SHP77 (cell line): ENCODE measurements at places on chromosomes 13 and 19.

DNA sequence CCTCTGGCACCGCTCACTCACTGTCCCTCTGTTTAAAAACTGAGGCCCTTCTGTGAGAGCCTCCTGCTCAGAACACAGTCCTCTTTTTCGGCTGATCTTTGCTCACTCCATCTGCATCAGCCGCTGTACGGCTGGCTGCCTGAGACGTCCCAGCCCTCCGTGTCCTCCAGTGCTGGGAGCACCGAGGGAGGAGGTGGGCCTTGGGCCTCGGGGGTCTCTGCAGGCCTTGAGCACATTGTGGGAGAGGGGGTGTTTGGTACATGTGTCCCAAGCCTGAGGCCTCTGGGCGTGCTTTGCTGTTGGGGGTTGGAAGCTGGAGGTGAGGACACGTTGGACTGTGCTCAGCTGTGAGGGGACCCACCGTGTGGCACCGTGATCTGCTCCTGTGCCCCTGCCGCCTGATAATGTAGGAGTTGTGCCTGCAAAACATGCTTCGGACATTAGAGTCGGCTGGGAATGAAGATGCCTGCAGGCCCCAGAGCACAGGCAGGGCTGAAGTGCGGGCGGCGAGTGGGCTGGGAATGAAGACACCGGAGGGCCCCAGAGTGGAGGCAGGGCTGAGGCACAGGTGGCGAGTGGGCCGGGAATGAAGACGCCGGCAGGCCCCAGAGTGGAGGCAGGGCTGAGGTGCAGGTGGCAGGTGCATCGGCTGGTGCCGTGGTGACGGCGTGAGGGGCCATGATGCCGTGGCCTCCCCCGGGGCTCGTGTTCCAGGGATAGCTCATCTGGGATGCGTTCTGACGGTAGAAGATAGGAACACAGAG, 30.6 kb downstream of the MCF2L start:
- no peak for DNase-seq

- no peak for DNase-seq
These were observed 51.3 kb downstream of the CDADC1 start for GRCh38 chr13:49298903-49299605.

DNA sequence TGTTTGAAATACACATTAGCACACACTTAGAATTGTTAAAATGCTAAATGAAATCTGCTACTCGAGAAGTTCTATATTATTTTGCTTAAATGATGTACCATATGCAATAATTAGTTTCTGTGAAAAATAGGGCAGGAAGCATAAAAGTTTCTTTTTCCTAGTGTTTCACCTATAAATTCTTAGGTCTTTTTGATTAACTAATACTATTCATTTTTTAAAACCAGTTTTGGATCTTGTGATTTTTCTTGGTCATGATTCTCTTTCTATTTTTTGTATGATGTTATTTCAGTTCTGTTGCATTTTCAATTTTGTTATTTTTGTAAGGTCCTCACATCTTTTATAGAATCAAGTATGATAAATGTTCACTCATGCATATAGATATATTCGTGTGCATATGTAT, 66.1 kb downstream of the URI1 start:
- no peak for DNase-seq

DNA sequence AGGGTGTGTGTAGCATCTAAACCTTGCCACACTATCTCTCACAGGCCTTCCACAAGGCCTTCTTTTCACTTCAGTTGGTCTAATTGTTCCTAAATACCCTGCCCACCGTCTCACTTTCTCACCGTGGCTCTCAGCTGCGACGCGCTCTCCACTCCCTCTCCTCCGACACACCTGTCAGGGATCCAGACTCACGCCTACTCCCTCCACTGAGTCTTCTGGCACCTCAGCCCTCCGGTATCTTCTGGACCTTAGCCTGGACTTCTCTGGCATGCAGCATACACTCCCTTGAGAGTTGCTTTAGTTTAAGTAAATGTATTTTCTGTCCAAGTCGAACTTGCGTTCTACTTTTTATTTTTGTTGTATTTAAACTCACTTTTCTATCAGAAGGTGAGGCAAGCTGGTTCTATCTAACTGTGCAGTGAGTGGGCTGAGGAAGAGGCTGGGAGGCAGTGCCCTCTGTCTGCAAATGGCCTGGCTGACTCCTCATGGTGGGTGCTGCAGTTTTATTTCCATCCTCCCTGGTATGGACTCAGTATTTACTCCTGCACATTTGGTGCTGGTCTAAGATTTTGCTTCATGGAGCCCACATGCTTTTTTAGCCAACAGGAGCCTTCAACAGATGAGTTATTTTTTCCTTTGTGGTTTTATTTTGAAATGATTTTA, 28.5 kb upstream of the ARGLU1 start:
- DNase-seq, result no peak

- DNase-seq, result no peak
These were observed 14.0 kb downstream of the EXOSC8 start for GRCh38 chr13:37014609-37015008.

- peak; percentile 21 for DNase-seq
These were observed 19.6 kb upstream of the PTPRS start for GRCh38 chr19:5360003-5360780.

GRCh38 chr13:103099722-103100293, 33.6 kb upstream of the SLC10A2 start:
- DNase-seq, result no peak

DNA sequence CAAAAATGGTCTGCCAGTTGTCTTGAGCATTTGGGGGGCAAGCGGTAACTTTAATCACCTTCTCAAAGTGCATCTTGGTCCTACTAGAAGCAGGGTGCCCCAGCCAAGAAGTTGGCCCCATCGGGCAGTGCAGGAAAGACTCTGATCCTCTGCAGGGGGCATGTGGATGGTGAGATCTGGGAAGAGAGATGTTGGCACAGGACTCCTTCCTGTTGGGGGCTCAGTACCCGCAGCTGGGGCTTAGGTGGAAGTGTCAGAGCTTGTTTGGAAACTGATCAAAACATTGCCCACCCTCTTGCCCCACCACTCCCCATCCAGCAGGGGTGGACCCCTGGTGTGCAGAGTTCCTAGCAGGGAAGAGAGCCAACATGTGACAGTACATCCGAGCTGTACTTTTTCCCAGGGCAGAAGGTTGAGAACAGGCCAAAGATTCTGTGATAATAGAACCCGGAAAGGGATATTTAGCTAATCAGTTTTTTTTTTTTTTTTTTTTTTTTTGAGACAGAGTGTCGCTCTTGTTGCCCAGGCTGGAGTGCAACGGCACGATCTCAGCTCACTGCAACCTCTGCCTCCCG, 8.8 kb downstream of the RRAS start:
- DNase-seq, result no peak

DNA sequence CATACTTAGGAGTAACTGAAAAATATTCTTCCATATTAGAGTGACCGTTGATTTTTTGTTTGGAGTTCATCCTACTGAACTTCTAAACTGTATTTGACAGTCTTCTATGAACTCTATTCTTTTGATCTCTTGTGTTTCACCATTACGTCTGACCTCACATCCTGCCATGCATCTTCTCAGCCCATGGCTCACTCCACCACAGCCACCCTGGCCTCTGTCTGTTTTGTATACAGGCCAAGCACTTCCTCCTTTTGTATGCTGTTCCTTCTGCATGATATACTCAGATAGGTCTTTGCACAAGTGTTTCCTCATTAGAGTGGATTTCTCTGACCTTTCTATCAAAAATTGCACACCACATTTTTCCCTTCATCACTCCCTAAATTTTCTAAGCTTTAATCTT, 119.9 kb downstream of the MAB21L1 start:
- DNase-seq, result no peak

DNA sequence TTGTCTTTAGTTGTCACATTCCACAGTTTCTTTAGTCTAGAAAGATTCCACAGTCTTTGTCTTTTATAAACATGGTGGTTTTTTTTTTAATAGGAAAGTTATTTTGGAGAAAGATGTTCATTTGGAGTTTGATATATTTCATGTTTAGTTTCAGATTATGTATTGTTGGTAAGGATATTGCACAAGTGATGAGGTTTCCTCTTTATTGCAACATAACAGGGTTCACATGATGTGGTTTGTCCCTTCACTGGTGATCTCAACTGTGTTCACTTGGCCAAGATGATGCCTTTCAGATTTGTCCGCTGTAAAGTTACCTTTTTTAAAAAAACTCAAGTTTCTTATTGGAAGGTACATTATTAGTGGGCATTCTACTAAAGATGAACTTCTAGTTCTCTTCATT, 3.2 kb downstream of the ZNF230 start:
- no peak for DNase-seq

GRCh38 chr13:105678072-105678471, 857.4 kb downstream of the EFNB2 start:
- no peak for DNase-seq

- no peak for DNase-seq
These were observed 11.8 kb upstream of the CEACAM4 start for GRCh38 chr19:41638641-41639081.

GRCh38 chr13:109628251-109628699, 158.1 kb downstream of the IRS2 start:
- no peak for DNase-seq

GRCh38 chr19:2148482-2149135, 2.8 kb downstream of the AP3D1 start:
- no peak for DNase-seq

DNA sequence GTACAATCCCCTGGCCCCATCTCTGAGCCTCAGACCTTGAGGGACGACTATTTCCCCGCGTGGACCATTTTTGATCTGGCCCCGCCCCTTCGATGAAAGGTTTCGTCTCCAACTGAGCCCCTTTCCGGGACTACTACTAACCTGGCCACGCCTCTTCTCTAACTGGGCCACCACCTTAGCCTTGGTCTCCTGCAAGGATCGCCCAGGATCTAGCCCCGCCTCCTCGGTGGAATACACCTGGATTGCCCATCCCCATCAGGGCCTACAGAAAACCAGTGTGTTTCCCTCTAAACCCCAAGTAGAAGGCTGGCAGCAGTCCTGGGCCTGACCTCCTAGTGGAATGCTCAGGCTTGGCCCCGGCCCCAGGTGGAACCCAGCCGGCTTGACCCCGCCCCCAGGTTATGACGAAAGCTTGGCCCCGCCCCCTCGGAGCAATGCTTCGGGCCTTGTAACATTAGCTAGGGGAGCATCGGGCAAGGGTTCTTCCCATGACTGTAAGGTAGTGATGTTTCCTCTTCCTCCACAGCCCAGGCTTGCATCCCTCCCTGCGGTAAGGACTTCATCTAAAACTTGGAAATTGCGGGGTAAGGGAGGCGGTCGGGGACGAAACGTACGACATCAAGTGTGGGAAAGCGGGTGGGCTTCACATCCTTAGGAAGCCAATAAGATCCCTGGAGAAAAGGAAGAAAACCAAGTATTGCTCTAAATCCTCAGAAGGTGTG, 9.1 kb downstream of the SPACA6 start:
- peak; percentile 3 for DNase-seq

DNA sequence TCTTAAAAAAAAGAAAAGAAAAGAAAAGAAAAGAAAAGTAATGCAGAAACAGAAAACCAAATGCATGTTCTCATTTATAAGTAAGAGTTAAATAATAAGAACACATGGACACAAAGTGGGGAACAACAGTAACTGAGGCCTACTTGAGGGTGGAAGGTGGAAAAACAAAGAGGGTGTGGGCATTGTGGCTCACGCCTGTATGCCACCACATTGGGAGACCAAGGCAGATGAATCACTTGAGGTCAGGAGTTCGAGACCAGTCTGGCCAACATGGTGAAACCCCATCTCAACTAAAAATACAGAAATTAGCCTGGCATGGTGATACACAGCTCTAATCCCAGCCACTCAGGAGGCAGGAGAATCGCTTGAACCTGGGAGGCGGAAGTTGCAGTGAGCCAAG, 8.1 kb downstream of the ZNF708 start:
- no peak for DNase-seq

GRCh38 chr13:41144576-41144975, 12.0 kb upstream of the KBTBD6 start:
- no peak for DNase-seq
